Progenitor cell of endocrine pancreas (in vitro differentiated cells): ENCODE measurements at places on chromosomes 5 and 9. TPM values are rescaled to one million over a fixed set of nuclear protein-coding genes. Genes with fewer than 3 reads are reported as not detected.
A peak's percentile ranks its signal among the peaks of the same experiment; 100 is the strongest.

- no peak overlapping the region for H3K27ac ChIP-seq
- no peak overlapping the region for H3K4me3 ChIP-seq
- H3K27me3 ChIP-seq = peaks cover 57% of the 10 kb centered on the region
- peak; percentile 46 for DNase-seq
These were observed 35.3 kb upstream of the CLPTM1L start for GRCh38 chr5:1380011-1380817.

DNA sequence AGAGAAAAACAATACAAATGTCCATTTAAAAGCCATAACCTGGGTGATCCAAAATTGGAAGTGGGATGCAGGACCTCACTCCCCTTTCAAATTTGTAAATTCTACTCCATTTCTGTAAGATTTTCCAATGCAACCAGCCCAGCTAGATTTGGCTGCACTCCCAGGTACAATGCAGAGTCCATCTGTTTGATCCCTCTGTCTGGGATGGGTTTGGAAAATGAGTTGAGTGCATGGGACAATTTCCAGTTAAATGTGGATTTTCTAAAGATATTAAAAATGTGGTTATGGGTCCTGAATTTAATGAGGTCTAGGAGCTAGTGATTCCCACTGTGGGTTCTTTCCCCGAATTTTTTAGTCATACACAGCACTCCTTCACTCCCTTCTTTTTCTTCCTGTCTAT lies 104.0 kb upstream of the ATP10B start:
- H3K4me1 ChIP-seq = peaks cover 2% of the 10 kb centered on the region
- no peaks in the 10 kb centered on the region for H3K36me3 ChIP-seq
- H3K27ac ChIP-seq = no peak overlapping the region
- H3K4me3 ChIP-seq = no peak overlapping the region

- no peaks in the 10 kb centered on the region for H3K4me1 ChIP-seq
- H3K27ac ChIP-seq = peak overlapping the region; percentile 27
- H3K4me3 ChIP-seq = no peak overlapping the region
- no peaks in the 10 kb centered on the region for H3K36me3 ChIP-seq
These were observed 116.1 kb upstream of the TNC start for GRCh38 chr9:115234094-115234493.

- H3K4me1 ChIP-seq = peaks cover 2% of the 10 kb centered on the region
- no peaks in the 10 kb centered on the region for H3K36me3 ChIP-seq
- H3K27ac ChIP-seq = no peak overlapping the region
- no peak for DNase-seq
- no peak overlapping the region for H3K4me3 ChIP-seq
These were observed 100.5 kb upstream of the FGF10 start for GRCh38 chr5:44489759-44490158.

- H3K27me3 ChIP-seq = no peaks in the 10 kb centered on the region
- no peak overlapping the region for H3K27ac ChIP-seq
- no peak for DNase-seq
- no peaks in the 10 kb centered on the region for H3K36me3 ChIP-seq
- H3K4me1 ChIP-seq = no peaks in the 10 kb centered on the region
These were observed 166.8 kb downstream of the DROSHA start for GRCh38 chr5:31364881-31365636.

ACSL6 gene
- total RNA-seq = 0.19 and 0.36 TPM in 2 replicates

PCDHGA10 gene
- total RNA-seq = 14.3 and 14.6 TPM in 2 replicates
